ENCODE measurements at places on chromosomes 2 and 18. TPM values are rescaled to one million over a fixed set of nuclear protein-coding genes. Genes with fewer than 3 reads are reported as not detected.

ICOS gene
- not detected for total RNA-seq

GKN2 gene
- not detected for total RNA-seq

SPP2 gene
- total RNA-seq = not detected

NFATC1 gene
- total RNA-seq = 4.2 TPM

TMEM17 gene
- total RNA-seq = 0.65 TPM

CIB4 gene
- not detected for total RNA-seq

RRM2 gene
- total RNA-seq = 38.2 TPM

MSH6 gene
- 18.5 TPM for total RNA-seq

CENPO gene
- 13.9 TPM for total RNA-seq

GPR45 gene
- not detected for total RNA-seq

ZDBF2 gene
- total RNA-seq = 5.8 TPM

MARCHF4 gene
- 5.7 TPM for total RNA-seq

ATP6V1B1 gene
- 0.76 TPM for total RNA-seq

LYG2 gene
- total RNA-seq = not detected

SPC25 gene
- total RNA-seq = 3.0 TPM

CLASP1 gene
- total RNA-seq = 28.8 TPM

RBM44 gene
- total RNA-seq = 0.32 TPM

PSME4 gene
- total RNA-seq = 52.6 TPM

COX7A2L gene
- total RNA-seq = 122 TPM

LDAH gene
- 45.4 TPM for total RNA-seq

G6PC2 gene
- not detected for total RNA-seq

SEH1L gene
- 64.4 TPM for total RNA-seq

CHAC2 gene
- 3.9 TPM for total RNA-seq

OTX1 gene
- not detected for total RNA-seq

TGFBRAP1 gene
- 19.6 TPM for total RNA-seq

LOXHD1 gene
- 0.16 TPM for total RNA-seq

BOLL gene
- not detected for total RNA-seq

NCKAP1 gene
- 61.8 TPM for total RNA-seq

ACTG2 gene
- not detected for total RNA-seq

SLC30A3 gene
- total RNA-seq = 34.7 TPM

SEMA4C gene
- 20.6 TPM for total RNA-seq

GPAT2 gene
- total RNA-seq = 11.3 TPM

TMEM37 gene
- 0.49 TPM for total RNA-seq

VWA3B gene
- total RNA-seq = not detected

GALNT14 gene
- 0.13 TPM for total RNA-seq

STARD6 gene
- not detected for total RNA-seq

RAD51AP2 gene
- total RNA-seq = not detected

CTDP1 gene
- 35.5 TPM for total RNA-seq

ANKRD62 gene
- not detected for total RNA-seq

FBLN7 gene
- 4.4 TPM for total RNA-seq
